ENCODE measurements at places on chromosomes 6 and 20.
A peak's percentile ranks its signal among the peaks of the same experiment; 100 is the strongest.

DNA sequence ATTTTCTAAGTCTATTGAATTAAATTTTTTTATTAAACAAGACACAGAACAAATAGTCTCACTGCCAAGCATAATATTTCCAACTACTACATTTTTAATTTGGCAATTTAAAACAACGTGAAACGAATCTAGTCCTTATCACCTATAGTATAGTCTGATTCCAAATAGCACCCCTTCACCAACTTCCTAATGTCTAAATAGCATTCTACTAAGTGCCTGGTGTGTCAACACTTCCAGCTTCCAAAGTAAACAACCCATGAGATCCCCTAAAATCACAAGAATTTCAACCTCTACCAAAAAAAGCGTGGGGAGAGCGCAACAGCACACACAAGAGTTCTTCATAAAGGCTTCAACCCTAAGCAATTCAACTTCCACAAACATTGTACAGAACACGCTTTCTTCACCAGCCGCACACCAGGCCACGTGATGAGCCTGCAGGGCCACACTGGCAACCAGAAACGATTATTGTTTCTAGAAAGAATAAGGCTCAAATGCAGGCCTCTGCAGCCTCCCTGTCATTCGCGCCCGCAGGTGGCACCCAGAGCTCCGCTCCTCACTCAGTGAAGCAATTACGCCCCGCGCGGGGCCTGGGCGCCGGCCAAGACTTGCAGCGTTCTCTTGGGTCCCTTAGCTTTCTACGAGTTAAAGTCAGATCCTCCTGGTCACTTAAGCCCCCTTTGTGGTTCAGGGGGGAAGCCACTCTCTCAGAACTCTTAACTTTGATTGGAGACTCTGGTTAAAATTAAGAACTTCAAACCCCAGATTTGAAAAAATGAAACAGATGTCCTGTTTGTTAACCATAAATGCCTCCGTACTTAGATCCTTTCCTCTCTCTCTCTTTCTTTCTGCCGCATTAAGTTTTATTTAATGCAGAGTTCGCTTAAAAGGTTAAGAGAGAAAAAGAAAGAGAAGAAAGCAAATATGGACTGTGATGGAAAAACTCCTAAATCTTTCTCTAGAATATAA is 18.3 kb downstream of the SIM1 start:
- DNase-seq: no peak

GRCh38 chr6:40408786-40409542 is 178.2 kb downstream of the LRFN2 start:
- DNase-seq: no peak

DNA sequence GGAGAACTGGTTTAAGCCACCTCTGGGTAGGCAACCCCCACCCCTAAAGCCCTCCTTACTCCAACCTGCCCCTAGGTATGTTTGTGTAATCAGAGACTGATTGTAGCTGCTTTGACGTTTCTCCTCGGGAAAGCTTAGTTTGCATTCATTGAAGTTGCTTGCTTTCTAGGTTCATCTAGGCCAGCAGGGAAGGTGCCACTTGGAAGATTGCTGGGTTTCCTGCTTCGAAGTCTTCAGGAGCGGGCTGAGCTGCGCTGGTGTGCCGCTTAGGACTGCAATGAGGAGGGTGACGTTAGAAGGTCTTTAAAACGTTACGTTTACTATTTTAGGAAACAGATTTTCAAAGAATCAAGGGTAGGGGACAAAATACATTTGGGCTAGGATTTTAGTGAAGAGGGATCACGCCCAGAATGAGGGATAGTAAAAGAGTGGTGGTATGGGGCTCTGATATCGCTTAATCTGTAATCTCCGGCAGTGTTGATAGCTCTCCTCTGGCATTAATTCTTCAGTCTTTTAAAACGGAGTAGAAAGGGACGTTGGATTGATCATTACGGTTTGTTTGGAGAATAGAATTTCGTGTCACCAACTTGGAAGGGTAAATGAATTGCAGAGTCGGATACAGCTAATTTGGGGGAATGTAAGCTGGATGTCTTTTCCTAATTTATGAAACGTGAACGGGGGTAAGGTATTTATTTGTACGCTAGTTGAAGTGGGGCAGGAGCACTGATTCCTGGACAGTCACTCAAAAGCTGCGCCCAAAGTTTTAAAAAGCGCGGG is 92.6 kb upstream of the PRDM1 start:
- DNase-seq: no peak

DNA sequence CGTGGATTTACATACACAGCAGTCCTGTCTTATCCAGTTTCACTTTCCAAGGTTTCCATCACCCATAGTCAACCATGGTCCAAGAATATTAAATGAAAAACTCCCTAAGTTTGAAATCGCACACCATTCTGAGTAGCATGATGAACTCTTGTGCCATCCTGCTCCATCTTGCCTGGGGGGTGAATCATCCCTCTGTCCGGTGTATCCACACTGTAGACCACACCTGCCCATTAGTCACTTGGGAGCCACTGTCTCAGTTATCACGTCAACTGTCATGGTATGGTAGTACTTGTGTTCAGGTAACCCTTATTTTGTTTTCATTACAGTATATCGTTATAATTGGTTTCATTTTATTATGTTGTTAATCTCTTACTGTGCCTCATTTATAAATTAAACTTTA is 38.5 kb downstream of the PTGIS start:
- no peak for DNase-seq

DNA sequence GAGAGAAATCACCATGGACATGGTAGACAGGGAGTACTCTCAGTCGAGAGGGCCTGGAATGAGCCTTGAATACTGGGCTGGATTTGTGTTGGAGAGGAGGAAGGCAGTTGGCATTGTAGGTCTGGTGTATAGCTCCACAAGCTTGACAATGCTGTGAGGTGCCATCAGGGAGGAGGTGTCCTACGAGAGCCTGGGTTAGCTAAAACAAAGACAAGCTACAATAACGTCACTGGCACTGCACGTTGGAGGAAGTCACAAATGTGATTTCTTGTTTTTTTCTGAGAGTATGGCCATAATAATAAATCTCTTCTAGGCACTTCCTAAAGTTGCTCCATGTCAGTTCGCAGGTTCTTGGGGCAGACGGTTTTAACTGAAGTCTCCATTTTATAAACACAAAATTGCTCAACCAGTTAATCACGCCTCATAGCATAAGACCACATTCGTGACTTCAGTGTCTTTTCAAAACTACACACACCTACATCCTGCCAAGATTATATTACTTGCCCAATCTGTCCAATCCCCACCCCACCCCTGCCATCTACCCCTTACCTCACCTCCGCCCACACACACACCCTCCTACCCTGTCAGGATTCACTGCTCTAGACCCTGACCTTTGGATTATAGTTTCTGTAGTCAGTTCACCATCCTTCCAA is 4.4 kb upstream of the HLA-DMB start:
- peak; percentile 41 for DNase-seq

- DNase-seq: no peak
Measured at GRCh38 chr6:21143645-21144044, 449.9 kb upstream of the SOX4 start.

- no peak for DNase-seq
Measured at GRCh38 chr6:108222504-108222903, 38.3 kb downstream of the SNX3 start.

DNA sequence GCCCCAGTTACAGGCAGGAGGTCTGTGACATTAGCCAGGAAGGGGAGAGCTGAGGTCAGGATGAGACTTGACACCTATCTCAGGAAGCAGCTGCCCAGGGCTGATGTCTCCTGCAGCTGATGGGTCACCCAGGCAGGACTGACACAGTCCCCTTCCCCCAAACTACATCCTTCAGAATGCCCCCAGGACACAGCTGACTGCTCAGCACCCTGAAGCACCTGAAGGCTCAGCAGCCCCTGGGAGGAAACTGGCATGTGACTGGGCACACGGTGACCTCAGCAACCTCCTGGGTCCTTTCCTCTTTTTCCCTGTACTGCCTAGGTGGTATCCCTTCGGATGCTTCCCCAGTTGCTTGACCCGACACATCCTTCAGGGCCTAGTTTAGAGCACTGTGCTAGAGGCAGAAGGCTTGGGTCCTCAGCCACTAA is 1.9 kb downstream of the SDC4 start:
- DNase-seq: no peak

GRCh38 chr6:170314983-170315382 is 8.4 kb downstream of the FAM120B start:
- no peak for DNase-seq

GRCh38 chr6:122710908-122711635 is 68.4 kb upstream of the FABP7 start:
- no peak for DNase-seq

DNA sequence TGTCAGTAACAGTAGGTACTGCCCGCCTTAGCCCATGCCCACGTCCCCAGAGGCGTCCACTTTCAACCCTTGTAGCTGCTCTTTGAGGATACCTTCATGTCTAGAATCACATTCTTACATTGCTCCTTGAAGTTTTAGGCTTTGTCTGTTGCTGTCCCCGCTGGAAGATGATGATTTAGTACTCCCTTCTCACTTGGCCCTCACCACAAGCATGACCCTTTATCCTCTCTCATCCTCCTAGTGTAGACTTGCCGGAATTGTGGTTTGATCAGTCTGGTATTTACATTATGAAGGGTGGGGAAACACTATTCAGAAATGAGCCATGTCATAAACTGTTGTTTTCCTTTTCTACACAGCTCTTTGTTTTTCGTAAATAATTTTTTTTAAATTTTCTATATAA is 87.4 kb downstream of the ARID1B start:
- no peak for DNase-seq

DNA sequence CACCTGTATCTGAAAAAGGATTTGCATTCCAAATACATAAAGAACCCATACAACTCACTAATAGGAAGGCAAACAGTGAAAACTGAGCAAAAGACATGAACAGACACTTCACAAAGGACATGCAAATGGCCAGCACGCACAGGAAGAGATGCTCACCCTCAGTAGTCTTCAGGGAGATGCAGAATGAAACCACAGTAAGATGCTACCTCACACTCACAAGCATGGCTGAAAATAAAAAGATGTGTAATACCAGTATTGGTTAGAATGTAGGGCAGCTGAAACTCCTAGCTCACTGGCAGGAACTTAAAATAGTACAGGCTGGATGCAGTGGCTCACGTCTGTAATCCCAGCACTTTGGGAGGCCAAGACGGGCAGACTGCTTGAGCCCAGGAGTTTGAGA is 64.6 kb downstream of the SNX5 start:
- DNase-seq: peak; percentile 52

DNA sequence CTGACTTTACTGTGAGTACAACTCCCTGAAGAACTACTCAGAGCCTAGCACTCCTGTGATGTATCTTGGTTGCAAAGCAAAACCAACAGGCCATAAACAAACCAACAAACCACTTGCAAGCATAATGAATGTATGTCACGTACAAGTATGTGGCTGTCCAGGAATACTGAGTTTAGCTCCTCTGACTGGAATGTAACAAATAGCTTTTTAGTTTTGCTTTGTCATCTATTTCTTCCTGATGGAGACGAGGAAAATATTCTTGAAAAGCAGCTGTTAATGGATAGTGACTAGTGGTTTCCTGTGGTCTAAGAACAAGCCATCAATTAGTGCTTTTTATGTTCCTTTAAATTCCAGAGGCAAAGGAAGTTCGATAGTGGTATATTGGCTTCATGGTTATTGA is 101.9 kb upstream of the LY86 start:
- DNase-seq: no peak

GRCh38 chr6:100347901-100348550 is 116.7 kb downstream of the SIM1 start:
- DNase-seq: no peak

GRCh38 chr6:85429346-85429745 is 20.5 kb upstream of the NT5E start:
- no peak for DNase-seq

GRCh38 chr6:12585497-12585958 is 131.0 kb upstream of the PHACTR1 start:
- DNase-seq: no peak

DNA sequence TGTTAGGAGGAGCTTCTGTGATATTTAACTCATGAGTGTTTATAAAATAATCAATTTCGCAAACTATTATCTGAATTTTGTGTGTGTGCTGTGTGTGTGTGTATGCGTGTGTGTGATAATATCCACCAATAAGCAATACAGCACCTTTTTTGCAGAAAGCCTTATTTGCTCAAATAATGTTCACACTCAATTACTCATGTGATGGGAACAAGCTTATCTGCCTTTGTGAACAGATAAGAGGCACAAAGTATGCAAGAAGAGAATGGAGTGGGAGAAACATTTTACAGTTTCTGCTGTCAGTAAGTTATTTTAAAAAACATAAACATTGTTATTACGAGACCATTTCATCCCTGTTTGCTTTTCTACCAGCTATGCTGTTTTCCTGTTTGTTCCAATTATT is 36.7 kb upstream of the PTPRK start:
- DNase-seq: no peak

- no peak for DNase-seq
Measured at GRCh38 chr6:139372326-139373153, 1.9 kb downstream of the CITED2 start.

- no peak for DNase-seq
Measured at GRCh38 chr6:52306972-52307870, 22.7 kb upstream of the MCM3 start.

DNA sequence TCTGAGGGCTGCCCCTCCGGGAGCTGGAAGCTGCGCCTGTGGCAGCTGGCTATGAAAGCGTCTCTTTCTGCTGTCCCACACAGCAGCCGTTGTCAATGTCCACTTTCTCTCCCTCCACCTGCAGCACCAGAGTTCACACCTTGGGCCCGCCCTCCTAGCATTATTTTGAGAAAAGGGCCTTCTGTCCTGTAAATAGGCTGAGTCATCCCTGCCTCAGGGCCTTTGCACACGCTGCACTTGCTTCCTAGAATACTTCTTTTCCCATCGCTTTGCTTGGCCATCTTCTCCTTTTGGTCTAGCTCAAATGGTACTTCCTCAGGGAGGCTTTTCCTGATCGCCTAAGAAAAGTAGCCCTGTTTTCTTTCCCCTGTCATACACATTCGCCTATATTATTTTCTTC is 69.3 kb upstream of the ZNFX1 start:
- DNase-seq: no peak

DNA sequence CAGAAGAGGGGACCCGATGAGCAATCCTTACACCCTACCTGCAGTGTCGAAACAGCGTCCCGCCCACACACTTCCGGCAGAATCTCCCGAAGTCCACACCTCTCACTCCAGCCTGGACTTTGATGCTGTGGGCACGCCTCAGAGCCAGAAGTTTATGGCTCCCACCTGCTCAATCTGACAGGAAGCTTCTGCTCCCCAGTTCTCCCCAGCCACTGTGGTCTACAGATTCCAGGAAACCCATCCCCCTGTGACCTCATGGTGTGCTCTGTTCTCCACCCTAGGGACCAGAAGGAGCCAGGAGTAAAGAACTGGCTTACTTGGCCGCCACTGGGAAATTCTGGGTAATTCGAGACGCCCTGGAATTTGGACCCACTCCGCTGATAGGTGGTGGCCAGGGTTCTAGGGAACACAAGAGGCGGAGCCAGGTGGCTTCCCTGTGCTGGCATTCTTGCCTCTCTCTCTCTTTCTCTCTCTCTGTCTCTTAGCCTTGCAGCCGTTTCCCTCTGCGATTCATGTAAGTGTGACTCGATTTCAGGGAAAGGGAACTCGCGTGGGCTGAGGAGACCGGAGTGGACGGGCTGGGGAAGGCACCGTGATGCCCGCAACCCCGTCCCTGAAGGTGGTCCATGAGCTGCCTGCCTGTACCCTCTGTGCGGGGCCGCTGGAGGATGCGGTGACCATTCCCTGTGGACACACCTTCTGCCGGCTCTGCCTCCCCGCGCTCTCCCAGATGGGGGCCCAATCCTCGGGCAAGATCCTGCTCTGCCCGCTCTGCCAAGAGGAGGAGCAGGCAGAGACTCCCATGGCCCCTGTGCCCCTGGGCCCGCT is at the start of gene TRIM15:
TSS of gene TRIM15 (plus strand) at position 457 of the 828 bp plus-strand sequence. CDS start at position 596, 139 bp downstream.
- DNase-seq: peak; percentile 56

GRCh38 chr20:20201124-20201523 is 148.8 kb downstream of the CFAP61 start:
- DNase-seq: no peak

Measured in GM10248 (cell line).